Karpas-422 (cell line): ENCODE measurements at places on chromosomes 12 and 14. TPM values are rescaled to one million over a fixed set of nuclear protein-coding genes. Genes with fewer than 3 reads are reported as not detected.

DNA sequence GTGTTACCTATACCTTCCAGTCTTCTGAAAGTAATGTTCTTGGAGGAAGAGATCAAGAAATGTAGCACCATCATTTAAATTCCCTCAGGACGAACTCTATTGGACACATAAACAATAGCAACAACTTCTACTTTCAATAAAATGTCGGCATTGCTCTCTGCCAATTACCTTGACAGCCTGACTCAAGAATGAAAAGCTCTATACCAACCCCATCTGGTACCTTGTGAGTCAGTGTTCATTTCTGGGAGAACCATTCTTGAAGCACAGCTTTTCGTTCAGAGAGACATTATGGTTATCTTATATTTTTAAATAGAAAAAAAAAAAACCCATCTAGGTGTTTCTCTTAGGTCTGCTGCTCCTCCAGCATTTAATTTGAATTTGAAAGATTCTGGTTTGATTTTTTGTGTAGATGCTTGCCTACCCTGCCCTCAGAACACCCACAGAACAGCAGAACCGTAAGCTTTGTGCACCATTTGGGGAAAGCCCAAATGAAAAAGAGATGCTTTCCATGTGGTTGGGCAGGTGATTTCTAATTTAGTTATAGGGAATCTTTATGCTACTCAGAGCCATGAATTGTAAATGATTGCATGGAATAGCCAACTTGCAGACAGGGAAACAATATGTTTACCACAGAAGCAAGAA is 156.0 kb downstream of the SAMD4A start:
- H3K36me3 ChIP-seq: no peaks in the 10 kb centered on the region
- DNase-seq: peak; percentile 82
- no peak overlapping the region for H3K4me3 ChIP-seq
- no peaks in the 10 kb centered on the region for H3K27me3 ChIP-seq
- H3K27ac ChIP-seq: peak overlapping the region; percentile 9; the same call in 1 of the 2 replicates
- H3K4me1 ChIP-seq: peaks cover 95% of the 10 kb centered on the region

DNA sequence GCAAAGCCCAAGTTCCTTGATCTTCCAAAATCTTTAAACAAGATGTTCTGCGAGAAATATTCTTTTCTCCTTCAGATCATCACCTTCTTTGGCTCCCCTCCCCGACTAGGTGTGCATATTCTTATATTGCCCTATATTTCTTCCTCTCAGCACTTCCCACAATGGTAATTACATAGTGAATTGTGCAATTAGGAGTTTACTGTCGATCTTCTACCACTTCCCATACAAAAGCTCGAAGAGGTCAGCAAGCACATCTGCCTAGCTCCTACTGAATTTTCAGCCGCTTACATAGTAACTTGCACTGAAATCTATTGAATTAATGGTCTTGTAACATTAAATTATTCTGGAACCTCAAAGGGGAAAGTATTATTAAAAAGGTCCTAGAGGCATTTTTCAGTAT is 16.7 kb downstream of the OSBPL8 start:
- H3K36me3 ChIP-seq: peaks cover 12% of the 10 kb centered on the region; the same call in 1 of the 2 replicates
- no peak overlapping the region for H3K4me3 ChIP-seq
- H3K27ac ChIP-seq: no peak overlapping the region
- H3K27me3 ChIP-seq: no peaks in the 10 kb centered on the region
- no peak for DNase-seq

DNA sequence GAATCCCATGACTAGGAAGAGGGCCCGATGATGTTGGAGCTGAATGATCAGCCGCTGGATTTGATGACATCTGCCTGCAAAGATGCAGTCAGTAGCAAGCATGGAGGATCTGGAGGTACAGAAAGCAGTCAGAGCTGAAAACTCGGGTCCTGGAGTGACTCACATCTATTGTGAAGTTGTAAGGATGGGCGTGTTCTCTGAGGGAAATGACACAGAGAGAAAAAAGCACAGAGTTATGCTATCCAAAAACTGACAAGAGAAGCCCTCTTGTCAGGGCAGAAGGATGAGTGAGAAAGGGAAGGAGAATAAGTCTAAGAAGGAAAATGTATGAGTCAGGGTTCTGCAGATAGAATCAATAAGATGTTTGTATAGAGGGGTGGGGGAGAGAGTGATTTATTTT is 380.4 kb upstream of the CCDC196 start:
- H3K27me3 ChIP-seq: no peaks in the 10 kb centered on the region; the same call in 1 of the 2 replicates

GRCh38 chr14:104142136-104142945 is 4.0 kb downstream of the KIF26A start:
- no peak for DNase-seq
- no peaks in the 10 kb centered on the region for H3K36me3 ChIP-seq
- H3K27me3 ChIP-seq: no peaks in the 10 kb centered on the region
- H3K4me1 ChIP-seq: no peaks in the 10 kb centered on the region
- H3K4me3 ChIP-seq: no peak overlapping the region
- no peak overlapping the region for H3K27ac ChIP-seq

DNA sequence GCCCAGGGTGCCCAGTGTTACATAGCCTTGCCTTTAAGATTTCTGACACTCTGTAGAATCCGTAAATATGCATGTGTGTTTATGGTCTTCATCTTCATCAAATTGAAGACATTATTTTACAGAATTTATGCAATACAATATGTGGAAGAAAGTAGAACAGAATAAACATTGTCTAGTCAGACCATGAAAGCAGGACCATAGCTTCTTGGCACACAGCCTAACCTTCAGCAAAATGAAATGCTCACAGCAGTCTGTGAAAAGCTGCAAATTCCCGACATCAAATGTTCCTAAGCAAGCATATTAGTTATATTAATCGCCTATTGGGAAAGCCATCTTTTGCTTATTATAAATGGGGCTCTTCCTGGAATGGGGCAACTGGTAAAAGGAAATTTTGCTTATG is 111.3 kb upstream of the GARIN2 start:
- no peak overlapping the region for H3K4me3 ChIP-seq
- no peaks in the 10 kb centered on the region for H3K36me3 ChIP-seq
- no peaks in the 10 kb centered on the region for H3K4me1 ChIP-seq

DNA sequence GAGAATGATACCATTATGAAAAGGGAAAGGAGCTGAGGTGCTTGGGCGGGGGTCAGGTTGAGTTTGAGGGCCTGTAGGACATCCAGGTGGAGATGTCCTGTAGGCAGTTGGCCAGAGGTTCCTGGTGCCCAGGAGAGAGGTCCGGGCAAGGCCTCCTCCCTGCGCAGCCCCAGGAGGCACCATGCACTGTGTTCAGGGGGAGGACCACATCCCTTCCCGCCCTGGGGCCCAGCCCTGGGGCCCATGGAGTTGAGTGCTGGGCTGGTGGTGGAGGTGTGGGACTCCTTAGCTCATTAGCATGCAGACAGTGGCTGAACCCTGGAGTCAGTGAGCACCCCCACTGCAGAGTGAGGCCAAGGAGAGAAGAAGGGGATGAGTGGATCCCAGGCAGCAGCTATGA is 5.7 kb upstream of the FAIM2 start:
- DNase-seq: no peak
- no peak overlapping the region for H3K27ac ChIP-seq
- peaks cover 28% of the 10 kb centered on the region for H3K4me1 ChIP-seq
- no peaks in the 10 kb centered on the region for H3K27me3 ChIP-seq

The FOXG1 gene
- total RNA-seq: not detected in 2 replicates

The KRT73 gene
- total RNA-seq: not detected in 2 replicates

The MYF5 gene
- total RNA-seq: not detected in 2 replicates
